ENCODE measurements at places on chromosomes 7 and 10. TPM values are rescaled to one million over a fixed set of nuclear protein-coding genes. Genes with fewer than 3 reads are reported as not detected.

The FOXI2 gene
- total RNA-seq, result not detected

The ST8SIA6 gene
- not detected for total RNA-seq

The SPRN gene
- 0.05 TPM for total RNA-seq

The BLNK gene
- not detected for total RNA-seq

The TSPAN33 gene
- total RNA-seq, result 0.13 TPM

The PON1 gene
- not detected for total RNA-seq

The GOT1 gene
- 20.2 TPM for total RNA-seq

The ITGB1 gene
- 1,102 TPM for total RNA-seq

The PLPP4 gene
- not detected for total RNA-seq

The ZNF248 gene
- total RNA-seq, result 4.9 TPM

The TMEM213 gene
- not detected for total RNA-seq

The PAXIP1 gene
- total RNA-seq, result 8.1 TPM

The AOAH gene
- total RNA-seq, result 0.07 TPM

The PNLIPRP1 gene
- not detected for total RNA-seq

The TAS2R16 gene
- not detected for total RNA-seq

The PAX4 gene
- not detected for total RNA-seq

The SLC26A5 gene
- not detected for total RNA-seq

The BNIP3 gene
- total RNA-seq, result 99.7 TPM

The NXPH1 gene
- not detected for total RNA-seq

The STOX1 gene
- total RNA-seq, result 0.59 TPM

The NMT2 gene
- 220 TPM for total RNA-seq

The BMPER gene
- not detected for total RNA-seq

The ZCWPW1 gene
- total RNA-seq, result 0.98 TPM

The MMD2 gene
- total RNA-seq, result not detected

The LIPN gene
- not detected for total RNA-seq

The STAG3 gene
- total RNA-seq, result 0.13 TPM

The EIF4EBP2 gene
- total RNA-seq, result 20.7 TPM

The GRM3 gene
- not detected for total RNA-seq

The CALHM3 gene
- total RNA-seq, result not detected

The AS3MT gene
- 1.1 TPM for total RNA-seq

The GNAT3 gene
- not detected for total RNA-seq

The ZKSCAN5 gene
- total RNA-seq, result 7.5 TPM

The CALN1 gene
- not detected for total RNA-seq

The TRIM24 gene
- 10.3 TPM for total RNA-seq

The MBLAC1 gene
- 5.0 TPM for total RNA-seq

The SEC31B gene
- 0.89 TPM for total RNA-seq

The ANK3 gene
- total RNA-seq, result 3.1 TPM

The SCART1 gene
- 0.25 TPM for total RNA-seq

The IFIT1B gene
- total RNA-seq, result not detected

The CDK1 gene
- 84.0 TPM for total RNA-seq

The LIPF gene
- not detected for total RNA-seq

The WASHC2A gene
- total RNA-seq, result 42.8 TPM

The TAS2R5 gene
- total RNA-seq, result 0.10 TPM

The RNF148 gene
- total RNA-seq, result 0.44 TPM

The C10orf62 gene
- total RNA-seq, result not detected

The GHRHR gene
- total RNA-seq, result not detected

The UTF1 gene
- total RNA-seq, result not detected

The CHAT gene
- total RNA-seq, result not detected

The ACTR3C gene
- total RNA-seq, result 0.07 TPM

The VIM gene
- total RNA-seq, result 6,184 TPM

The EPHA1 gene
- 0.07 TPM for total RNA-seq

All from mammary microvascular endothelial cell (primary cell).